ENCODE measurements at places on chromosomes 1 and 21. TPM values are rescaled to one million over a fixed set of nuclear protein-coding genes. Genes with fewer than 3 reads are reported as not detected.
A peak's percentile ranks its signal among the peaks of the same experiment; 100 is the strongest.

GRCh38 chr1:172486805-172487454, 43.1 kb upstream of the PIGC start:
- no peaks in the 10 kb centered on the region for H3K36me3 ChIP-seq
- DNase-seq, result no peak
- peaks cover 4% of the 10 kb centered on the region for H3K27me3 ChIP-seq
- H3K4me1 ChIP-seq, result no peaks in the 10 kb centered on the region

- H3K27me3 ChIP-seq, result no peaks in the 10 kb centered on the region
- no peaks in the 10 kb centered on the region for H3K36me3 ChIP-seq
- no peaks in the 10 kb centered on the region for H3K4me1 ChIP-seq
- DNase-seq, result no peak
These were observed 216.1 kb upstream of the EDN2 start for GRCh38 chr1:41700581-41700980.

DNA sequence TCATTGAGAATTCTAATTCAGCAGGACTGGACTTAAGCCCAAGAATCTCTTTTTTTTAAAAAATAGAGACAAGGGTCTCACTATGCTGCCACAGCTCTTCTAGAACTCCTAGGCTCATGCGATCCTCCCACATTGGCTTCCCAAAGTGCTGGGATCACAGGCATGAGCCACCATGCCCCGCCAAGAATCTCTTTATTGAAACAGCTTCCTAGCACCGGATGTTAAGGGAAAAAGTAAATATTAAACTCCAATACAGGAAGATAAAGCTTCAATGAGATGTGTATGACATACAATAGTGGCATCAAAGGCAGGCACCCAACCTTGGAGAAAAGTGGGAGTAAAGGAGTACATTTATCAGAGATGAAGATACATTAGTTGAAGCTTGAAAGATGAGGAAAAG, 25.5 kb downstream of the PUM1 start:
- peaks cover 32% of the 10 kb centered on the region for H3K36me3 ChIP-seq
- H3K4me3 ChIP-seq, result no peak overlapping the region
- no peaks in the 10 kb centered on the region for H3K4me1 ChIP-seq
- no peaks in the 10 kb centered on the region for H3K27me3 ChIP-seq
- no peak overlapping the region for H3K27ac ChIP-seq

DNA sequence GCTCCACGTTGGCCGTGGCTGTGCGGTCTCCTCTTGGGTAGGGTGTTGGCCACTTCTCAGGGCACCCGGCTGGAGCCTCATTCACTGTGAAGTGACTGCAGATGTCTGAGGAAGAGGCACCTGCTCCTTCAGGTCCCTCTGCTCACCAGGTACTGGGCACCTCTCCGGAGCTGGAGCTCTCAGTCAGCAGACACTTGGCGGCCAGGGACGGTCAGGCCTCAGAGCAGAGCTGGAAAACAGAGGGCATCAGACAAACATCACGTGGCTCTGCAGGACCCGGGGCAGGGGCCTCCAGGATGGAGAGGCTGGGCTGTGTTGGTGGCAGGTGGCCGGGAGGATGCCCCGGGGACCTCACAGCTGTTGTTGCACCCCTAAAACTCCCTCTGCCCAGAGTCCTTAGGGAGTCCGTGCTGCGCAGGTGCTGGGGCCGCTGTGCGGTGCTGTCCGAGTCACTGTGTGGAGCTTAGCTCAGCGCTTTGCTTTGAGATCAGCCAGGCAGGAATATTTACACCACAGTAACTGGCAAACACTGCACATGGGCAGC, 59.7 kb downstream of the SLX9 start:
- H3K27ac ChIP-seq, result no peak overlapping the region
- H3K36me3 ChIP-seq, result no peaks in the 10 kb centered on the region
- peaks cover 29% of the 10 kb centered on the region for H3K27me3 ChIP-seq

DNA sequence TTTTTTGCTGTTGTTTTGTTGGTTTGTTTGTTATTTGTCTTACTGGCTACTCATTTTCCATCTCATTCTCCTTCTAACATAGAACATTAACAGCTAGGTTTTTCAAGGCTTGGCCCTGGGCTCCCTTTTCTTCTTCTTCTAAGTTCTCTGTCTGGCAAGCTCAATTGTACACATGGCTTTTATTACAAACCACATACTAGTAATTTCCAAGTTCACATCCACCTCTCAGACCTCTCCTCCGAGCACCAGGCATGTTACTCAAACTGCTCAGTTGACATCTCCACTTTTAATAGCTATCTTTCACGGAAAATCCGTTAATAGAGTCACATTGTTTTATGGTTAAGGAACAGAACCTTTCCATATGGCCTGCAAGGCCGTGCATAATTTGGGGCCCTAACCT, 736.9 kb upstream of the ADAMTS5 start:
- H3K4me1 ChIP-seq, result no peaks in the 10 kb centered on the region
- no peaks in the 10 kb centered on the region for H3K27me3 ChIP-seq
- DNase-seq, result no peak
- no peak overlapping the region for H3K27ac ChIP-seq
- H3K4me3 ChIP-seq, result no peak overlapping the region

DNA sequence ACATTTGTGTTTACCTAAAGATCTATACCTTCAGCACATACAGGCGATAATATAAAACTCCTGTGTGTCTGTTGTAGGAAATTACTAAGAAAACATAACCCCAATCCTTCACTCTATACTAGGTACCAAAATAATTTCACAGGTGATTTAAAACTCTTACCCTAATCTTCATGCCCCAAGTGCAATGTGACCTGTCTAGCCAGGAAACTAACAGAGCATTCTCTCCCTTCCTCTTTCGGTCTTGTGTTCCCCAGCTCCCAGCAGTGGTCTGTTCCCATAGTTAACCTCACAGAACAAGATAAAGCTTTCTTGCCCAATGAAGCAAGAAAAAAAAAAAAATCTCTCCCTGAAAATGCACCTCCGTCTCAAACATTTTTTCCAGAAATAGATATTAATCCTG, 493.5 kb downstream of the DPYD start:
- H3K27ac ChIP-seq, result no peak overlapping the region
- no peaks in the 10 kb centered on the region for H3K27me3 ChIP-seq
- no peaks in the 10 kb centered on the region for H3K36me3 ChIP-seq
- no peak for DNase-seq
- no peaks in the 10 kb centered on the region for H3K4me1 ChIP-seq

- no peaks in the 10 kb centered on the region for H3K27me3 ChIP-seq
- DNase-seq, result no peak
- H3K27ac ChIP-seq, result no peak overlapping the region
- H3K4me1 ChIP-seq, result no peaks in the 10 kb centered on the region
- H3K4me3 ChIP-seq, result no peak overlapping the region
These were observed 179.3 kb upstream of the HMGB4 start for GRCh38 chr1:33684396-33685179.

GRCh38 chr1:223755432-223755792, 43.1 kb downstream of the CAPN2 start:
- peaks cover 100% of the 10 kb centered on the region for H3K36me3 ChIP-seq
- no peak overlapping the region for H3K4me3 ChIP-seq
- no peak for DNase-seq
- H3K4me1 ChIP-seq, result no peaks in the 10 kb centered on the region

- peak overlapping the region; percentile 15 for H3K27ac ChIP-seq
- H3K27me3 ChIP-seq, result no peaks in the 10 kb centered on the region
- H3K4me1 ChIP-seq, result no peaks in the 10 kb centered on the region
- H3K36me3 ChIP-seq, result no peaks in the 10 kb centered on the region
These were observed 692.9 kb downstream of the USP25 start for GRCh38 chr21:16422702-16423101.

DNA sequence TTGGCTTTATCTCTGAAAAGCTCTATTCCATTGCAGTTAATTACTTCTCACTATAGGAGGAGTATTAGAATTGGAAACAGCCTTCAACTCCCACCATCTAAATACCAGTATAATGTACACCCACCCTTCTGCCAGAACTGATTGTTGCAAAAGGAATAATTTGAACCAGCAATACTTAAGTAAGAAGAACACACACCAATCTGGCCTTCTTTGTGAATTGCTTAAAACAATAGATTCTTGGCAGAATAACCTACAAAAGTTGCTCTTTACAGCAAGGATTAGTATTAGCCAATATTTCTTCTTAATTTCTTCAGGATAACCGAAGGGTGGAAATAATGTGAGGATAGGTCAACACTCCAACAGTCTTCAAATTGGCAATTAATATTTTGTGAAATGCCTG, 54.9 kb upstream of the ADAMTS5 start:
- H3K4me3 ChIP-seq, result no peak overlapping the region
- H3K27me3 ChIP-seq, result no peaks in the 10 kb centered on the region
- no peak for DNase-seq
- no peaks in the 10 kb centered on the region for H3K36me3 ChIP-seq
- no peaks in the 10 kb centered on the region for H3K4me1 ChIP-seq

DNA sequence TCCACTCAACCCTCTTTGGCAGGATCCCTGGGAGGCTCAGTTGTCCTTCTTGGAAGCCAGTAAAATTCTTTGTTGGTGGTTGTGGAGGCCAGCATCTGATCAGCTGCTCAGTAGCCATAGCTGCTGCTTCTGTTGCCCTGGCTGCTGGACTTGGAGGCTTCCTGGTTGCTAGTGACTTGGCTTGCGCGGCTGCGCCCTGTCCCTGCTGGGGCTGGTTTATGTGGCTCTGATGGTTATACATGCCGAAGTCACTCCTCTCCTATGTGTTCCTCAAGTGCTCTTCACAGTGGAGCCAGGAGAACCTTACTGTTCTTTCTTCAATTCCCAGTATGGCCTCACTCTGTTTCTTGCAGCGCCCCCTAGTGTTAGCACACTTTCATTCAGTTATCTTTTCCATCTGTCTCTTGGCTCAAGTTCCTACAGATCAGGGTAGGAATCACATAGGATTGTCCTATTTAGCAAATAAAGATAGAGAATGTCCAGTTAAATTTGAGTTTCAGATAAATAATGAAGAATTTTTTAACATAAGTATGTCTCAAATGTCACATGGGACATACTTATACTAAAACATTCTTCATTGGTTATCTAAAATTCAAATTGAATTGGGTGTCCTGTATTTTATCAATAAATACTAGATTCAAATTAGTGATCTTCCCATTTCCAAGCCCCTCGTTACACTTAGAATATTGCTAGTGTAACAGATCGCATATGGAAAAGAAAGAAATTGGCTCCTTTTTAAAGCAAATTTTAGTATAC, 176.5 kb downstream of the TGFB2 start:
- H3K4me3 ChIP-seq, result no peak overlapping the region
- peaks cover 5% of the 10 kb centered on the region for H3K4me1 ChIP-seq
- no peaks in the 10 kb centered on the region for H3K36me3 ChIP-seq
- H3K27me3 ChIP-seq, result no peaks in the 10 kb centered on the region
- no peak for DNase-seq
- H3K27ac ChIP-seq, result no peak overlapping the region

DNA sequence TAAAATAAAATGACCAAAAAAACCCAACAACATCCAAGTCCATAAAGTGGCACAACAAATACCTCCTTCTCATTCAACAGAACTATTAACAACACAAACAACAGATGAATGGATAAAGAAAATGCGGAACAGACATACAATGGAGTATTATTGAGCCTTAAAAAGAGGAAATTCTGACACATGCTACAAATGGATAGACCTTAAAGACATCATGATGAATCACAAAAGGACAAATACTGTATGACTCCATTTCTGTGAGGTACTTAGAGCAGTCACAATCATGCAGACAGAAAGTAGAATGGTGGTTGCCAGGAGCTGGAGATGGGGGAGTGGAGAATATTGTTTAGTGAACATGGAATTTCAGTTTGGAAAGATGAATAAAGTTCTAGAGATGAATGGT, 42.6 kb downstream of the EYA3 start:
- no peak overlapping the region for H3K27ac ChIP-seq
- H3K4me1 ChIP-seq, result peaks cover 14% of the 10 kb centered on the region
- DNase-seq, result no peak
- peaks cover 46% of the 10 kb centered on the region for H3K36me3 ChIP-seq
- no peaks in the 10 kb centered on the region for H3K27me3 ChIP-seq
- no peak overlapping the region for H3K4me3 ChIP-seq

DNA sequence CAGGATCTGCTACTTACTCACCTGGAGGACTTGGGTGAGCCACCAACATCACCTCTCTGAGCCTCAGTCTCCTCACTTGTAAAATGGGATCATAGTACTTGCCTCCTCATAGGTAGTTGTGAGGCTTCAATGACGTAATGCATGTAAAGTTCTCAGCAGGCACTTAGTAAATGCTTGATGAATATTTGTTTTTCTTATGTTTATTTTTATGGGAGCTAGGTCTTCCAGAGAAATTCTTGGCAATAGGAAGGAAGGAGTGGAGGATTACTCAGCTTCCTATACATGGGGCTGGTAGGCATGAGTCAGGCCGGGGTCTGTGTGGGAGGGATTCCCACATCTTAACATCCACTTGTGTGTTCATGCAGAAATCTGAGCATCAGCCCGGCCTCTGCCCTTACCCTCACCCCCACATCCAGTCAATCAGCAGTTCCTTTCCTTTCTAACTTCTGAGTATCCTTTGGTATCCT, 95.4 kb upstream of the USP24 start:
- H3K4me3 ChIP-seq, result no peak overlapping the region
- H3K4me1 ChIP-seq, result no peaks in the 10 kb centered on the region
- H3K27ac ChIP-seq, result peak overlapping the region; percentile 1
- no peak for DNase-seq

DNA sequence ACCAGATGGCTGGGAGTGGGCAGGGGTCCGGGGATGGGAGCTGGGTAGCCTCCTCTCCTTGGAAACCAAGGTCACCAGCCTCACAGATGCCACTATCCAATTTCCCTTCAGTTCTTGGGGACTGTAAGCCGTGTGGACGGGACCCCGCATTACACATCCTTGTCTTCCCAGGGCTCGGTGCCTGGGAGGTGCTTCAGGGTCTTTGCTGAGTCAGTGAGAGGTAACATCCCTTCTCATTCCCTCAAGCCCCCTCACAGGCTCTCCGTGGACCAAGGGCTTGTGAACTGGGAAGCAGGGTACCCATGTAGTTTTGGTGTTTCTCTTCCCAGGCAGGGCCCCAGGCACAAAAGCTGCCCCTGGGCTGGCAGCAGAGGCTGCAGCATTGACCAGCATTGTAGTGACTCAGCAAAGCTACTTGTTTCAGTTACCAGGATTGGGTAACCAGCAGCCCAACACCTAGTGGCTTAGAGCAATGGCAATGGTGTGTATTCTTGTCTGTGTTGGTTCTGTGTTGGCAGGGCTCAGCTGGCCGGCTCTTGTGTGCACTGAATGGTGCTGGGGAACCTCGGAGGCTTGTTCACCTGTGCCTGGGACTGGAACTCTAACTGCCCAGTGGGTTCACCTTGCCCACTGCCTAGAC, 24.6 kb upstream of the PCBP3 start:
- H3K27me3 ChIP-seq, result no peaks in the 10 kb centered on the region
- H3K4me1 ChIP-seq, result no peaks in the 10 kb centered on the region
- H3K27ac ChIP-seq, result no peak overlapping the region

The RAD54L gene
- 4.8 TPM for total RNA-seq

The ERG gene
- total RNA-seq, result 27.6 TPM

The ADPRS gene
- 26.3 TPM for total RNA-seq

The HHIPL2 gene
- not detected for total RNA-seq

The SLC44A5 gene
- total RNA-seq, result 0.09 TPM

The COX20 gene
- total RNA-seq, result 31.4 TPM

The NBPF4 gene
- total RNA-seq, result not detected

The ELAPOR1 gene
- total RNA-seq, result 2.4 TPM

The ZC3H11A gene
- 71.4 TPM for total RNA-seq
